ENCODE measurements at places on chromosomes 5 and 9.

GRCh38 chr9:91348191-91348807 lies 13.4 kb downstream of the AUH start:
- H3K36me3 ChIP-seq = no peaks in the 10 kb centered on the region
- H3K27ac ChIP-seq = no peak overlapping the region
- no peak for DNase-seq
- H3K4me3 ChIP-seq = no peak overlapping the region
- H3K27me3 ChIP-seq = no peaks in the 10 kb centered on the region
- H3K4me1 ChIP-seq = peaks cover 2% of the 10 kb centered on the region

GRCh38 chr5:10124287-10124686 lies 125.4 kb downstream of the ATPSCKMT start:
- H3K27ac ChIP-seq = no peak overlapping the region
- no peaks in the 10 kb centered on the region for H3K27me3 ChIP-seq
- H3K4me3 ChIP-seq = no peak overlapping the region
- H3K4me1 ChIP-seq = no peaks in the 10 kb centered on the region

GRCh38 chr9:115799734-115800133 lies 353.9 kb upstream of the PAPPA start:
- H3K36me3 ChIP-seq = no peaks in the 10 kb centered on the region
- H3K4me1 ChIP-seq = no peaks in the 10 kb centered on the region
- no peaks in the 10 kb centered on the region for H3K27me3 ChIP-seq
- DNase-seq = no peak
- H3K27ac ChIP-seq = no peak overlapping the region
- no peak overlapping the region for H3K4me3 ChIP-seq

DNA sequence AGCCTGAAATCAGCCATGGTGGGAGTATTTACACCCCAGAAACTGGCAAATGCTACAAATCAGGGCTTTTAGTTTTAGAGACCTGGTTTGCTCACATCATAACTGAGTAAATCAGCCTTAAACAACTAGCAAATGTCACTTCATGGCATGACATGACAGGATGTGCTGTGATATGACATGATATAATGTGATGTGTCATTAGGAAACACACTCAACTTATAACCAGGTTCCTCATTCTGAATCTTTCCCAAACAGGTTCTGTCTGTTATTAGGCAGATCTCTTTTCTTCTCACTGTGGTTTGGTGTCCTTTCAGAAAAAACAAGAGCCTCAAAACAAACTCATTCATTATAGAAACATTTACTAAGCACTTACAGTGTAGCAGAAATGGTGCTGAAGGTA lies 90.5 kb downstream of the ADAMTS12 start:
- H3K4me3 ChIP-seq = no peak overlapping the region
- no peaks in the 10 kb centered on the region for H3K36me3 ChIP-seq
- H3K27me3 ChIP-seq = no peaks in the 10 kb centered on the region
- no peak for DNase-seq
- no peaks in the 10 kb centered on the region for H3K4me1 ChIP-seq
- no peak overlapping the region for H3K27ac ChIP-seq
